Effector CD8-positive, alpha-beta T cell (primary cell): ENCODE measurements at places on chromosomes 3 and 15.

- no peak for DNase-seq
Observed at GRCh38 chr15:41474436-41474835, 19.2 kb upstream of the ITPKA start.

- DNase-seq, result no peak
Observed at GRCh38 chr3:120174811-120175539, 80.7 kb upstream of the GSK3B start.

DNA sequence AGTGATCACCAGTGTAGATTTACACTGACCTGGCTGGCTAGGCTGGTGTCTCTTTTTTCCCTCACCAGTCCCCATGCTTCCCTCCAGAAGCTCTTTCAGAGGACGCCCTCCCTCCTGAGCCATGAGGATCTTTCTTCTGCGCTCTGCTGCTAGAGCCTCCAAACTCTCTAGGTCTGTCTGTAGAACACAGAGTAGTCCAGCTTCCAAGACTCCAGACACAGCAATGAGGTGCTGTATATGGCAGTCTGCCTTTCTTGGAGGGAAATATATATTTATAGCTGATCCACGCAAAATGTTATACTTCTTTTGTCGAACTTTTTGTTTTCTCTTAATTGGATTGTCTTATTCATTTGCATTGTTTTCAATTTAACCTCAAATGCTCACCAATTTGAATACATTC is 1121.8 kb downstream of the ROBO2 start:
- no peak for DNase-seq

GRCh38 chr15:70768257-70768883 is 5.0 kb upstream of the UACA start:
- DNase-seq, result no peak

DNA sequence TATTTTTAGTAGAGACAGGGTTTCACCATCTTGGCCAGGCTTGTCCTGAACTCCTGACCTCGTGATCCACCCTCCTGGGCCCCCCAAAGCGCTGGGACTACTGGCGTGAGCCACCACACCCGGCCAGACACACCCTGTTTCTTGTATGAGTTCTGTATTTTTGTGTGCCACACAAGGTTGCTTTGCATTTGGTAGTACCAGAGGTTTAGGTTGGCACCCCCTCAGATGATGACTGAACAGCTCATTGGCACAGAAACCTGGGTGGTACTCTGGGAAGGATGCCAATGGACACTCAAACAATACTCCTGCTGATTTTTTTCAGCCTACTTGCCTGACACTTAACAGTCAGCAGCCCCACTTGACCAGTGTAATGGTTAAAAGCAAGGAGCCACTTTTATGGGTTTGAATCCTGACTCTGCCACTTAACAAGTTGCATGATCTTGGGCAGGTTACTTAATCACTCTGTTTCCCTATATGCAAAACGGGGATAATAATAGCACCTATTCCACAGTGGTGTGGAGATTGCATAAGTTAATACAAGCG is 39.2 kb upstream of the BCL2A1 start:
- DNase-seq, result no peak
